Stomach (tissue), 19 donors: ENCODE measurements at places on chromosomes 2 and 18.

DNA sequence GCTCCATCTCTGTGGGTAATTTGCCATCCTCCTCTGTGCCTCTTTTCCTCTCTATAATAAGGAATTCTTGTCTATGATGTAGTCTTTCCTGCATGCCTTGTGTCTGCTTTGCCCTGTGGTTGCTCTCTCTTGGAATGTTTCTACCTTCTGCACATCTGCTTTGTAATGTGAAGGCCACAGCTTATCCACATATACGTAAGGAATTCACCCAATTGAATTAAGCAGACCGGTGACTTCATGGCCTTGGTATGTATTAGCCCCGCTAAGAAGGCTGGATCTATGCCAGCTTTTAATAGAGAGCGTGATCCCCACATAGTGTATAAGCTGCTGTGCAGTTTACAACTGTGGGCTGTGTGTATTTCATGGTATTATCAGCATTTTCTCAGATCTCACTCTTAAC, 274.7 kb downstream of the RNF144A start:
- no peak for DNase-seq

- DNase-seq = no peak
Measured at GRCh38 chr18:55286257-55286825, 301.7 kb downstream of the TCF4 start.

- DNase-seq = no peak
Measured at GRCh38 chr18:32042337-32042736, 23.7 kb downstream of the RNF125 start.

GRCh38 chr2:18251486-18251885, 309.0 kb downstream of the RDH14 start:
- DNase-seq = no peak

DNA sequence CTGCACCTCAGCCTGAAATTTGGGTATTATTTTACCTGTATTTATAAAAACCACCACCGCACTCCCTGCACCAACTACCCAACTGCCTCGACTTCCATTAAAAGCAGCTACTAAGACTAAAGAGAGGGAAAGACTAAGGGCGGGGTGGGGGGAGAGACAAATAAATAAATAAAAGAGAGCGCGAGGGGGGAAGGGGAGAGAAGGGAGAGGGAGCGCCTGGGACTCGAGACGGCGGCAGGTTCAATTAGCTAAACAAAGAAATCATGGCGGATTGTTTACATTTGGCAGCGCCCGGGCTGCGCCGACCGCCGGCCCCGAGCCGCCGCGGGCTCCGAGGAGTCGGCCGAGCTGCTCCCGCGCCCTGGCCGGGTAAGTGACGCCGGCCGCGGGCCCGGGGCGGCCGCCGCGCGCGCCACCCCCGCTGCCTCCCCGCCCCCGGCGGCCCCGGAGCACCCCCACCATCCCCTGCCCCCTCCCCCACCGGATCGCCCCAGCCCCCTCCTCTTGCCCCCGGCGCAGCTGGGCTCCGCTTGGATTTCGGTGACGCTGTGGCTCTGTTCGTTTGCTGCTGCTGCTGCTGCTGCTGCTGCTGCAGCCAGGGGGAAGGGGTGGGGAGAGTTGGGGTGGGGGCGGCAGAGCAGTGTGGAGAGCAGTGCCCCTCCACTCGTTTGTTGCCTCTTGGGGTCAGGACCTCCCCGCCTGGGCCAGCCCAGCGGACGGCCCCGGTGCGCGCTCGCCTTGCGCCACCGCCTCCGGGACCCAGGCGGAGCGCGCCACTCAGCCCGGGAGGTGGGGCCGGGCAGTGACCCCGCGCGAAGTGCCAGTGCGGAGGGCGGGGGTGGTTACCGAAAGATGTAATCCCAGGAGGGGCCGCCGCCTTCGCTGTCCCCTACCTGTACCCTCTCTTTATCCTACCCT, 187.2 kb upstream of the FANCL start:
- no peak for DNase-seq

- peak; percentile 41 for DNase-seq
Measured at GRCh38 chr2:157849591-157849990, 26.5 kb downstream of the ACVR1 start.

DNA sequence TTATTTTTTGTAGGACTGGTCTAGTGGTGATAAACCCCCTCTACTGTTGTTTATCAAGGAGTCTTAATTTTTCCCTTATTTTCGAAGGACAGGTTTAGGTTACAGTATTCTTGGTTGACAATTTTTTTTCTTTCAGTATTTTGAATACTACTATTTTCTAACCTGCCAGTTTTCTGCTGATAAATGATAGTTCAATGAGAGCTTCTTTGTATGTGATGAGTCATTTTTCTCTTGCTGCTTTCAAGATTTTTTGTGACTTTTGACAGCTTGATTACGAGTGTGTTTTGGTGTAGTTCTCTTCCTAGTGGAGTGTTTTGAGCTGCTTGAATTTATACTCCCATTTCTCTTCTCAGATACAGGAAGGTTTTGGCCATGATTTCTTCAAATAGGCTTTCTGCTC, 77.5 kb downstream of the ACSL3 start:
- DNase-seq = no peak

GRCh38 chr18:8609659-8610458, 622 bp downstream of the RAB12 start:
- no peak for DNase-seq

DNA sequence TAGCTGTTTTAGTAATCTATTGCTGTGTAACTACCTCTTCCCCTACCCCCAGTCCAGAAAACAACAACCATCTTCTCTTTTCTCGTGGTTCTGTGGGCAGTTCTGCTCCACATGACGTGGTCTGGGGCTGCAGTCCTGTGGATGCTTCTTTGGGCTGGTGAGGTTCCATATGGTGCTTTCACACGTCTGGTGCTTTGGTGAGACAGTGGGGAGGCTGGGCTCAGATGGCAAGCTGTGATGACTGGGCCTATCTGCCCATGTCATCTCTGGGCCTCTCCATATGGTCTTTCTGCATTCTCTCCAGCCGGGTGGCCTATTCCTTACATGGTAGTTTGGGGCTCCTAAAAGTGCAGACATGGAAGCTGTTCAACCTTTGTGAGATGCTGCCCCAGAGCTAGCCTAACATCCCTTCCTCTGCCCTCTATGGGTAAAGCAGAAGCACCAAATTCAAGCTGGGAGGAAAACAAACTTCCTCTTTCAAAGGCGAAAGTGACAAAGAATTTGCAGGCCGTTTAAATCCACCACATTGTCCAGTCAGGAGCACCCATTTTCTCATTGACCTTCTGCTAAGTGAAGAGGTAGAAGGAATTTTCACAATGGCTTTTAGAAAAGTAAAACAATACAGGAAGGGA, 68.3 kb upstream of the IL1R1 start:
- no peak for DNase-seq
